ENCODE measurements at places on chromosomes 7 and 10.

GRCh38 chr10:132941640-132942051, 724 bp downstream of the CFAP46 start:
- no peak for DNase-seq

- no peak for DNase-seq
Measured at GRCh38 chr7:27128034-27128433, 2.5 kb downstream of the HOXA4 start.

GRCh38 chr7:69864822-69865221, 266.5 kb downstream of the AUTS2 start:
- no peak for DNase-seq

DNA sequence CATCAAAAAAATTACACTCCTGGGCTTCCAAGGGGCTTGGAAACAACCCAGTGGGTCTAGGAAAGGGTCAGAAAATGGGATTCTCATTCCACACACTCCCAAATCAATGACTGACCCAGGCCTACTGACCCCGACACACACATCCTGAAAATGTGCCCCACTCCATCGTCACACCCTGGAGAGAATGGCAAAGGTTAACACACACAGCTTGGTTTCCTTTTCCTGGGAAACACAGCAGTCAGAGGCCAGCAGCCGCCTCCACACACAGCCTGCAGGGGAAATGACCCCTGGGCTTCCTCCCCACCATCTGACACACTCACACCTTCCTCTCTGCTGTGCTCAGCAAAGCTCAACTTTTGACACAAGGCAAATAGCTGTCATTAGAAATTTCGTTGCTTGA, 42.9 kb downstream of the SH3PXD2A start:
- DNase-seq, result no peak

- DNase-seq, result no peak
Measured at GRCh38 chr10:124568848-124569622, 107.4 kb downstream of the LHPP start.

DNA sequence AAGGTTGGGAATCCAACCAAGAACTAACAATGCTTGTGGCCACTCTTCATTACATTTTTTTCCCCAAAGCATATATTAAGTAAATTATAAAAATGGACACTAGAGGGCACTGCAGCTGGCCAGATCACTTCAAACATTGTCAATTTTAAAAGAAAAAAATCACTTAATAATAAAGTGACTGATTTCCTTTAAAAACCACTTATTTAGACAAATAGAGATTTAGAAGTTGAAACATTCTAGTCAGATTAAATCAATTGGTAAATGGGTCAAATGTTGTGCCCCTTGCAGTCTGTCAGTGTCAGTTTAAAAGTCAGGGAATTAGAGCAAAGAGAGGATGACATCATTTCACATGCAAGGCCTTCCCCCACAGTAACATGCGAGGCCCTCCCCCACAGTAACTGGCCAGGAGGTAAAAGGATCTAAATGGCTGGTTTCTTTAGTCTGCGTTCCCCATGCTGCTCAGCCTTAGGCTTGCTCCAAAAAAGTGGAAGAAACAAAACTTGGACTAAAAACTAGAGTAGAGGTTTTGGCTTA, 177.9 kb downstream of the SKAP2 start:
- DNase-seq, result peak; percentile 33

- DNase-seq, result no peak
Measured at GRCh38 chr10:110408203-110408871, 89.4 kb upstream of the DUSP5 start.

DNA sequence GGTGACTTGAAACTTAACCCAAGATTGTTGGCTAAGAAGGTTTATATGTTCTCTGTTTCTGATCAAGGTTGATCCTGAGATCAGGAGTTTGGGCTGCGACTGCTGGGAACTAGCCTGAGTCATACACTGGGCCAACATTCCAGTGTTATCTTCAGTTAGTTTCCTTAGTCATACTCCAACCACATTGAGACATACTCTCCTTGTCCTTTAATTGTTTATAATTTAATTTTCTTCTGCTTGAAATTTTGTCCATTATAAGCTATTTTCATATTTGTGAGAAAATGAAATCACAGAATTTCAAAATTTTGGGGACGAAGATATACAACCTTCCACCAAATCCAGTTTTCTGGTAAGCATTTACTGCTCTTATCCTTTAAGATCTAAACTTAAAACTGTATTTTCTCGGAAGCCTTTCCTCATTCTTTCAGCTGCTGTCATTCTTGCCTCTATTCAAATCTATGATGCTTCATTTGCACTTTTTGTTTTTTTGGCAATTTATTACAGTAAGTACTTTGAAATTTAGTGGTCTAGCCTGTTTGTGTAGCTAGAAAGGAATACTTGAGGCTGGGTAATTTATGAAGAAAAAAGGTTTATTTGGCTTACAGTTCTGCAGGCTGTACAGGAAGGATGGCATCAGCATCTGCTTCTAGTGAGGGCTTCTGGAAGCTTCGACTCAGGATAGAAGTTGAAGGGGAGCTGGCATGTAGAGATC, 63.4 kb upstream of the POT1 start:
- no peak for DNase-seq

GRCh38 chr7:44846816-44847508, 925 bp downstream of the H2AZ2 start:
- DNase-seq, result peak; percentile 13

GRCh38 chr10:67603701-67604100, 92.3 kb downstream of the CTNNA3 start:
- DNase-seq, result no peak

DNA sequence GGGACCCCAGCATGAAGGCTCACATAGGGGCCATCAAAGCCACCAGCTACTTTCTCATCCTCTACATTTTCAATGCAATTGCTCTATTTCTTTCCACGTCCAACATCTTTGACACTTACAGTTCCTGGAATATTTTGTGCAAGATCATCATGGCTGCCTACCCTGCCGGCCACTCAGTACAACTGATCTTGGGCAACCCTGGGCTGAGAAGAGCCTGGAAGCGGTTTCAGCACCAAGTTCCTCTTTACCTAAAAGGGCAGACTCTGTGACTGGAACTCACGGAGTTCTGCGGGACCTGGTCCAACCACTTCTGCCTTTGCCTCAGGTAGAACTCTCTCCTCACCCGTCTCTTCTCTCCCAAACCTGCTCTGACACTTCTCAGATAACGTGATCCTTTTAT, 945 bp downstream of the TAS2R40 start:
- no peak for DNase-seq

DNA sequence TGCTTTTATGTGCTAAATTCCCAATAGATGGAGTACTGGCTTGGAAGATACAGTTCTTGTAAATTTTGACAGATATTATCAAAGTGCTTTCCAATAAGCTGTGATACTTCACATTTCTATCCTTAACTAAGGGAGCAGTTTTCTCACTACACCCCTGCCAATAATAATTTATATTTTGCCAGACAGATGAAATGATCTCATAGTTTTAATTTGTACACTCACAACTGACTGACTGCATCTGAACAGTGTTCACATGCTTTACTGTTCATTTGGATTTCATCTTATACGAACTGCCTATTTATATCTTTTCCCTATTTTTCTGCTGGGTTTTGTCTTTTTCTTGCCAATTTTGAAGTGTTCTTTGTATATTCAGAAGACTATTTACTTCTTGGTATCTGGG, 96.0 kb downstream of the BRAF start:
- DNase-seq, result no peak

DNA sequence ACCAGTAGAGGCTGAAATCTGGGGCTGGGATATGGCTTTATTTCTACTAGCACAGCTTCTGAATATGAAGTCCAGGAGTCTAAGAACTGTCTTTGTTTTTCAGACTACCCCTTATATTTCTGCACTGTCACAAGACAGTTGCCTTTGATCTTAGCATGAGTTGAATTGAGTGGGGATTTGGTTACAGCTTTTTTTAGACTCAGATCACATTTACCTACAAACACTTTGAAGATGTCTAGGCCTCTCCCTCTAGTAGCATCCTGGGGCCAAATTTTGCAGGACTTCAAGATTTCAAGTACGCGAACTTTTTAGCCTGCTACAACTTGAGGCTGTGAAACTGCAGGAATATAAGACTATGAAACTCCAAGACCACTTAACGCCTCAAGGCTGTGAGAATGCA, 240.2 kb downstream of the NEBL start:
- DNase-seq, result no peak

GRCh38 chr10:71193516-71193915, 18.9 kb upstream of the UNC5B start:
- DNase-seq, result no peak

DNA sequence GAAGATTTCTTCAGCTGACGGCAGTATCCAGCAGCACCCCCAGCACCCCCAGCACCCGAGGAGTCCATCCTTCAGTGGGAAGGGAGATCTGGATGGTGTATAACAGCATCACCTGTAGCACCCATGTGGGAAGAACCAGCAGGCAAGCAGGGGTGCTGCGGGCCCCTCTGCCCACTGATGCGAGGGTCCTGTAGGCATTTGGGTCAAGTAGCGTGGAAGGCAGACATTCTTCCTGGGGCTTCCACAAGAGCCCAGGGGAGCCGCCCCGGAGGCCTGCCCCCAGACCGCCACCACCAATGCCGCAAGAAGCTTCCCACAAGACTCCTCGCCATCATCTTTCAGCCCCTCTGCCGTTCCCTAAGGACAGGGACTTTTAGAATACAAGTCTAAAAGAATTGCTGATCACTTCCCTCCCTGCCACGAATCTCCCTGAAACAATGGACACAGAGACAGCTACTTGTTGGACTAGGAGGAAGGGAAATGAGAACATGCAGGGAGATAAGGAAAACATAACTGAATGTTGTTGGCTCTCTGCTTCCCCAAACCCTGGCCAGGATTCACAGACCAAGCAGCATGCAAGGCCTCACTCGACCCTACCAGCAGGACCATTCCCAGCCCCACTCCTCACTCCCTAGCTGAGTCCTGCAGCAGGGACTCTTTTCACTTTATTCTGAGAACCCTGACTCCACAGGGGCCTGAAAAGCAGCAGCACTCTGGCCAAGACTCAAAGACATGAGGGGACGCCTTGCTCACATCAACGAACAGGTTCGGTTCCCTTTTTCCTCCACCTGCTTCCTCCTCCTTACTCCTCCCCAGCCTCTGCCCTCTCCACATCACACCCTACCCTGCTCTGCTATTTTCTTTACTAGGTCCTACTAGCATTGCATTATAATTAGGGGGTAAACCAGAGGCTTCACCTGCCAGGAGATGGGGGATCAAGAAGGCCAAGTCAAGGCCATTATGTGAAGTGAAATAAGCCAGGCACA, 164.5 kb downstream of the HERPUD2 start:
- DNase-seq, result no peak

GRCh38 chr7:148116829-148117403, 473.6 kb upstream of the C7orf33 start:
- DNase-seq, result no peak

GRCh38 chr10:86085136-86085535, 281.5 kb downstream of the GRID1 start:
- no peak for DNase-seq

DNA sequence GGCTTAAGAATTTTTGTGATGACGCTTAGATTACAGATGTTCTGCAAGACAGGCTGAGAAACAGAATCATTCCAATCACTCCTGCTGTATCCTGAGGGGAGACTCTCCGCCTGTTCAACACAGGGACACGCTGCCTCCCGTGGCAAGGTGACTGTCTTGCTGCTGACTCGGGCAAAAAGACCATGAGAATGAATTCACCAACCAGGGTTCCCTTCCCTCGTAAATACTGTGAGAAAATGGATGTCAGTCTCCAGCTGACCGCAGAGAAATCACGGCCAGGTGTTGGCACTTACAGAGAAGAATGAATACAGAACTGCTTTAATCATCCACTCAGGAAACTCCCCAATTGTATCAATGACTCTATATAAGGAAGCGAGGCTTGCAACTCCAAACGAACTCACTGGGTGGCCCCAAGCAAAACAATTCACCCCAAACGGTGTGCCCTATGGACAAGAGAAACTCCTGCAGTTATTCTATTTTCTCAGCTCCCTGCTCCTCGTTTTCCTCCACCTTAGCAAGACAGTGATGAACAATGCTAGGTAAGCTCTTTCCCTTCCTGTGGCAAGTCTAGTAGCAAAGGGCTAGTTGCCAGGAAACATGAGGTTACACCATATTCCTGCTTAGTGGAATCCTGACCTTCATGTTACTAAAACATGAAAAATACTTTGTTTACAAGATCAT, 22.8 kb downstream of the GNA12 start:
- DNase-seq, result peak; percentile 92

- no peak for DNase-seq
Measured at GRCh38 chr7:47357361-47357760, 224.6 kb downstream of the TNS3 start.

DNA sequence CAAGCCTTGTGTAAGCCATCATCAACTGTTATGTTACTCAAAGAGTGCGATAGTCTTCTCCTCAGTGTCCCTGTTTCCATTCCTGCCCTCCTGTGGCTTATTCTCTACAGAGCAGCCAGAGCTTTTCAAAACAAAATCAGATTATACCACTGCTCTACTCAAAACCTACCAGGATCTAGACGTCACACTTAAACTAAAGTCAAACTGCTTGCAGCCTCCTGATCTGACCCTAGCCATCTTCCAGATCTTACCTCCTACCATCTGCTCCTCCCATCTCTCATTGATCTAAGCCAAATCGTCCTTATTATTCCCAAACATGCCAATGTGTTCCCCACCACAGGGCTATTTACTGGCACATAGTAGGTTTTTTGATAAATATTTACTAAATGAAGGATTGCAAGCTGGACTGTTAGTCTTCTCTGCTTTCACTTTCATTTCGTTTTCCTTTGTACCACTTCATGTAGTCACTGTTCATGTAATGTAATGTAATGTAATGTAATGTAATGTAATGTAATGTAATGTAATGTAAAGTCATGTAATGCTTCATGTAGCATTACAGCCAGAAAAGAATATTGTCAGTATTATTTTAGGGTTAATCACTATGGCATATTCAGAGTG, 116.1 kb downstream of the GPR37 start:
- DNase-seq, result no peak

GRCh38 chr7:143223784-143224183, 1.9 kb downstream of the TAS2R40 start:
- DNase-seq, result no peak

- DNase-seq, result peak; percentile 46
Measured at GRCh38 chr7:89623018-89623672, 531.1 kb upstream of the STEAP1 start.

GRCh38 chr7:45150199-45150598, 7.4 kb upstream of the RAMP3 start:
- DNase-seq, result no peak

DNA sequence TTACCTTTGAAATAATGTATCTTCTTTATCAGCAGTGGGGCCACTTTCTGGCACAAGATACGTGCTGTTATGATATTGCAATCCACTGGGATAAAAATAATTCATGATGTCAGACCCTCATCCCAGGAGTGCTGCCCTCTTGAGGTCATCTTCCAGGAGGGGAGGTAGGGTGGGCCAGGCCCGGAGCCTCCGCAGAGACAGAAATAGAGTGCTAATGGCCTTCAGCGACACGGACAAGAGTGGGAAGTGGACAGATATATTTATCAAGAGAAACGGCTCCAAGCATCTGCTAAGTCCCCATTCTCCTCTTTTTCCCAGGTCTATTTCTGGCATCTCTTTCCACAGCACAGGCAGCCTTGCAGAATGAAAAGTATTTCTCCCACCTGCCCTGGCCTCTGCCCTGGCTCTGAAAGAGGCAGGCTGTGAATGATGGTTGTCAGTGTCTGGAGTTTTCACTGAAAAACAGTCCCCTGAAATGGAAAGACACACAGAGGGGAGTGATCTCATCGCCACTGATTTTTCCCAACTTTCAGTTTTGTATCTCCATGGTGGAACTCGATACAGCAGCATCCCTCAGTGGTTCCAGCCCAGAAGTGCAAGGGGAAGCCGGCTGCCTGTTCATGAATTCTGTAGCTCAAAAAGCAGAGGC, 251.7 kb upstream of the MYO3A start:
- no peak for DNase-seq

Measured in RPMI8226 (cell line).